Subcutaneous preadipocyte (primary cell): ENCODE measurements at places on chromosomes 1 and 21. TPM values are rescaled to one million over a fixed set of nuclear protein-coding genes. Genes with fewer than 3 reads are reported as not detected.

Gene AMY2A
- total RNA-seq, result not detected in 2 replicates

Gene SLC45A3
- total RNA-seq, result 0.37 and 0.78 TPM in 2 replicates

Gene OR2M3
- not detected in 2 replicates for total RNA-seq

Gene MLLT11
- total RNA-seq, result 0.73 and 0.78 TPM in 2 replicates

Gene OR2T3
- not detected in 2 replicates for total RNA-seq

Gene FCGR3B
- total RNA-seq, result not detected in 2 replicates

Gene LORICRIN
- not detected in 2 replicates for total RNA-seq

Gene CYP4A11
- not detected in 2 replicates for total RNA-seq

Gene NRAS
- 56.6 and 87.2 TPM in 2 replicates for total RNA-seq

Gene PDZK1IP1
- total RNA-seq, result not detected in 2 replicates

Gene CBR3
- total RNA-seq, result 19.5 and 35.6 TPM in 2 replicates

Gene PNRC2
- 88.8 and 92.2 TPM in 2 replicates for total RNA-seq

Gene BEND5
- total RNA-seq, result 0.20 and 1.1 TPM in 2 replicates

Gene LCE1E
- total RNA-seq, result 0.37 TPM in 1 of 2 replicates, not detected in the other

Gene DISC1
- 2.6 and 5.1 TPM in 2 replicates for total RNA-seq

Gene KCNH1
- total RNA-seq, result not detected in 2 replicates

Gene FASLG
- not detected in 2 replicates for total RNA-seq

Gene CAPN9
- not detected in 2 replicates for total RNA-seq

Gene GJC2
- total RNA-seq, result 1.8 and 2.7 TPM in 2 replicates

Gene TMOD4
- total RNA-seq, result not detected in 2 replicates

Gene WNT4
- total RNA-seq, result under 0.01 TPM in 1 of 2 replicates, not detected in the other

Gene SLC44A3
- total RNA-seq, result 0.37 and 0.39 TPM in 2 replicates

Gene S100A14
- total RNA-seq, result 0.39 and 0.73 TPM in 2 replicates

Gene PATJ
- total RNA-seq, result 3.5 and 3.7 TPM in 2 replicates

Gene TEX38
- not detected in 2 replicates for total RNA-seq

Gene EDN2
- total RNA-seq, result not detected in 2 replicates

Gene LEMD1
- total RNA-seq, result not detected in 2 replicates

Gene SLC25A34
- 0.39 and 0.73 TPM in 2 replicates for total RNA-seq
